ENCODE measurements at places on chromosomes 7 and 10. TPM values are rescaled to one million over a fixed set of nuclear protein-coding genes. Genes with fewer than 3 reads are reported as not detected.

The TBX20 gene
- 53.6 TPM for total RNA-seq

The GIMAP5 gene
- 1.4 TPM for total RNA-seq

The CPN1 gene
- not detected for total RNA-seq

The FAM25A gene
- total RNA-seq = not detected

The DDIT4 gene
- 281 TPM for total RNA-seq

The HBP1 gene
- 76.9 TPM for total RNA-seq

The VIPR2 gene
- total RNA-seq = not detected

The TUBB8 gene
- not detected for total RNA-seq

The STEAP1 gene
- total RNA-seq = 123 TPM

The PPP1R17 gene
- total RNA-seq = not detected

The GCK gene
- 0.69 TPM for total RNA-seq

The C10orf105 gene
- not detected for total RNA-seq

The MACC1 gene
- total RNA-seq = not detected

The IFIT1B gene
- not detected for total RNA-seq

The NHLRC2 gene
- total RNA-seq = 45.5 TPM

The GATA3 gene
- 0.34 TPM for total RNA-seq

The COL28A1 gene
- total RNA-seq = 0.44 TPM

The PTPN20 gene
- total RNA-seq = 4.5 TPM

The VWA2 gene
- total RNA-seq = 0.15 TPM

The GDF2 gene
- not detected for total RNA-seq

The LBX1 gene
- not detected for total RNA-seq

The MRM2 gene
- total RNA-seq = 16.0 TPM

The PCLO gene
- not detected for total RNA-seq

The SPDYE5 gene
- total RNA-seq = not detected

The CDC14C gene
- not detected for total RNA-seq

The HERPUD2 gene
- 22.6 TPM for total RNA-seq

The PTF1A gene
- not detected for total RNA-seq

The POMZP3 gene
- total RNA-seq = 2.0 TPM

The ATP5F1C gene
- total RNA-seq = 176 TPM

The ATRNL1 gene
- under 0.01 TPM for total RNA-seq

The NANOS1 gene
- total RNA-seq = 1.7 TPM

The PIP gene
- total RNA-seq = not detected

The ARL4A gene
- total RNA-seq = 14.5 TPM

The TRAPPC14 gene
- 4.0 TPM for total RNA-seq

The ITPRID1 gene
- not detected for total RNA-seq

The COBL gene
- 0.06 TPM for total RNA-seq

The CALML3 gene
- not detected for total RNA-seq

The SLC18A3 gene
- not detected for total RNA-seq

The SPDYE6 gene
- total RNA-seq = not detected

The HECW1 gene
- not detected for total RNA-seq
